ENCODE measurements at places on chromosomes 12 and 14. TPM values are rescaled to one million over a fixed set of nuclear protein-coding genes. Genes with fewer than 3 reads are reported as not detected.

GRCh38 chr12:54426690-54427089 is 7.6 kb upstream of the ITGA5 start:
- DNase-seq = no peak

GRCh38 chr14:53850714-53851296 is 105.8 kb downstream of the BMP4 start:
- DNase-seq = no peak

The CARMIL3 gene
- 9.0 TPM for total RNA-seq

The CPNE6 gene
- not detected for total RNA-seq

The KRT6C gene
- total RNA-seq = not detected

GRCh38 chr12:53748072-53748840 is 3.5 kb downstream of the CISTR start:
- no peak for DNase-seq

The NOVA1 gene
- 12.7 TPM for total RNA-seq

DNA sequence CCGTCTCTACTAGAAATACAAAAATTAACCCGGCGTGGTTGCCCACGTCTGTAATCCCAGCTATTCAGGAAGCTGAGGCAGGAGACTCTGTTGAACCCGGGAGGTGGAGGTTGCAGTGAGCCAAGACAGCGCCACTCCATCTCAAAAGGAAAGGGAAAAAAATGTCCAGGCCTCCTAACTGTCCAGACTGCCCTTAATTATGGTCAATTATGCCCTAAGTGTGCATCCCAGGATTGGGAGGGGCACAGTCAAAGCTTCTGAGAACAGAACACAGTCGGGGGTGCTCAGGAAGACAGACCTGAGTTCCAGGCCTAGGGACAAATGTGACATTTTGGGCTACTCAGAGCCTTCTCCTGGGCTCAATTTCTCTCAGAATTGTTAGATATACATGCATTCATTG is 31.8 kb upstream of the SMUG1 start:
- DNase-seq = no peak

The CLMN gene
- total RNA-seq = 8.2 TPM

- no peak for DNase-seq
Observed at GRCh38 chr12:102964872-102965271, 7.4 kb downstream of the ASCL1 start.

- no peak for DNase-seq
Observed at GRCh38 chr12:52009081-52009751, 2.5 kb downstream of the TAMALIN start.

GRCh38 chr12:67286257-67286656 is 17.1 kb downstream of the CAND1 start:
- no peak for DNase-seq

DNA sequence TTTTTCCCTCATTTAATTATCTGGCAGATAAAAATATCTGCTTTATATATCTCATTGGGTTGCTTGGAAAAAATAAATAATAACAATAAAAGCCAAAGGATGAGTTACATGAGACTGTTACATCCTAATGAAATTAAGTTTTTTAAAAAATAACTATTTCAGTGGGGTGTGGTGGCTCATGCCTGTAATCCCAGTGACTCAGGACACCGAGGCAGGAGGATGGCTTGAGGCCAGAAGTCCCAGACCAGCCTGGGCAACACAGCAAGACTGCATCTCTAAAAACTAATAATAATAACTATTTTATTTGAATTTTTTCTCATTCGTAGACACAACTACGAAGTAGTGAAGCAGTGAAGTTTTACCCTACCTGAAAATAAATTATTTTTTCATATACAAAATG is 103.3 kb downstream of the BCAT1 start:
- no peak for DNase-seq

DNA sequence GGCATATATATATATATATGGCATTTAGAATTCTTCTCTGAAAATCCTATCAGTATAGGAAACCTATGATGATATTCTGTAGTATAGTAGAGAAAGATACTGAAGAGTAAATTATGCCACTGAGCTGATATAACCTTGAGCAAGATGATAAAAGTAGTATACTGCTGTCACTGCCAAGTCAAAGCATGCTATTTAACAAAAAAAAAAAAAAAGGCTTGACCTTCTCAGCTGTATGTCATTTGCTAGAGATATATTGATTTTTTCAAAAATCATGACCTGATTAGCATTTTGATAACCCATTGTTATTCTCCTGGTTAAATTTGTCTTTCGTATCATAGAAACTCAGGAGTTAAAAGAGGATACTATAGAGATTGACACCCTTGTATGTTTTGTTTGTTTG is 299.4 kb downstream of the ADAMTS20 start:
- no peak for DNase-seq

DNA sequence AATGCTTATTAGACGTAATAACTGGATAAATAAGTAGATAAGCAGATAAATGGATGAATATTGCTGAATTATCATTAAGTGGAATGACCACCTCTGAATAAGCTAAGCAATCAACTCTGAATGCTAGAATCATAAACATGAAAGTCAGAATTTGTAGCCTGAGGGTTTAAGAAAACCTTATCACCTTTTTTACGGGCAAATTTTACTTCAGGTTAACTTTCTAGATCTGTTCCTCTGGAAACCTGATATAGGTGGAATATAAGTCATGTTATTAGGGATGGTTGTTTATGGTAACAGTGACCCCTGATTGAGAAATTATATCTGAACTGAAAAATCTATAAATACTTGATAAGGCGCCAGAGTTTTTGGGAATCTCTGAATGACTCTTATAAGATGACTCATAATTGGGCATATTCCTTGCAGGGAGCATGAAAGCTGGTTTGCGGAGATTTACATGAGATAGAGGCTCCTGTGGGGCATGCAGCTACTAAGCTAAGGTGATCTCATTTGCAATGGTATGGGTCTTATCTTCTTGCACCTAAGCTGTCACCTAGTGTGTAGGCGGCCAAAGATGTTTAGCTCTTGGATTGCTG is 12.1 kb downstream of the SPX start:
- DNase-seq = no peak

DNA sequence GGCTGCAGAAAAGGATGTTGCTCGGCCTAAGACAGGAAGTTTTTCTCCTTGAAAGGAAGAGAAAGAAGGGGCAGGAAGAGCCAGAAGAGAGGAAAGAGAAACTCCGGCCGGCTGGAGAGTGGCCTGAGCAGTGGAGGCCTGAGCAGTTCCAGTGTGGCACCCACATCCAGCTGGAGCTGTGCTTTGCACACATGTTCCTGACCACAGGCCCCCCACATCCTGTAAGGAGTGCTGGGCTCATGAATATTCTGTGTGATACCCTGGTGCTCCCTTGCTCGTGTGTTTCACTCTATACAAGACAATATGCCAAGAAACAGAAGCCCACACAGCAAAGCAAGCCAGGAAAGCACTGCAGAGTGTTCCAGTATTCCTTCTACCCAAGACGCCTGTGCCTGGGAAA is 27.1 kb downstream of the POLE start:
- no peak for DNase-seq

The KRT71 gene
- total RNA-seq = not detected

- DNase-seq = no peak
Observed at GRCh38 chr12:45257185-45257930, 41.5 kb downstream of the ANO6 start.

- DNase-seq = no peak
Observed at GRCh38 chr12:91990525-91990924, 155.1 kb downstream of the BTG1 start.

GRCh38 chr12:119727600-119728443 is 59.9 kb downstream of the PRKAB1 start:
- DNase-seq = no peak

DNA sequence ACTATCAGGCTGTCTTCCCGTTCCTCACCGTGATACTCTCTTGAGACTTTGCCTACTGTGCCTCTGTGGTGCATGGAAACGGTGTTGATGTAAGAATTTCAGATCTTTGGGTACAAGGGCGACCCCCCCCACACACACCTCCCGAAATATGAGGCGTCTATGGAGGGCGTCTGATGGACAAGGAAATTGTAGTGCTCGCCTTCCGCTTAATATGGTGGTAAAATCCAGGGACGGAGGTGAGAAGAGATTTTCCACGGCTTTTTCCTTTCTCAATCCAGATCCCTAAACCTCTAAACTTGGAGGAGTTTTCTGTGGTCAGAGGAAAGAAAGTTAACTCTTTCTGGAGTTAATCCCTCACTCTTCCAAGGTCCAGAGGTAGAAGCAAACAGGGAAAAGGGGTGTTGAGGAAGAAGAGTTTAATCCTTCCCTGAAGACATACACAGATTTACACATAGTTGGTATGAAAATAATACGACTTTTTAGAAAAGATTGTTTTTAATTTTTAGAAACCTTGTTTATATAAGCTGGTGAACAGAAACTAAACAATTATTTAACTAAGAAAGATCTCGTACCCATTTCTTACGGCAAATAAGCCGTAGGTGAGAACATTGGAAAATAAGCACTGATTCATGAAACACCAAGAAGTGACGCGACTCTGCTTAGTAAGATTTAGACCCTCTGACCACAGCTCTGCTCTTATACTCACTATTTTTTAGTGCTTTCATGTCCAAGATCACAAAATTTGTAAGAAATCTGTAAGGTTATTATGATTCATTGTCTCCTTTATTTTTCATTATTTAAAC is 23.1 kb upstream of the RNASE12 start:
- DNase-seq = no peak

GRCh38 chr14:79278798-79279644 is 932.3 kb downstream of the DIO2 start:
- DNase-seq = peak; percentile 88

DNA sequence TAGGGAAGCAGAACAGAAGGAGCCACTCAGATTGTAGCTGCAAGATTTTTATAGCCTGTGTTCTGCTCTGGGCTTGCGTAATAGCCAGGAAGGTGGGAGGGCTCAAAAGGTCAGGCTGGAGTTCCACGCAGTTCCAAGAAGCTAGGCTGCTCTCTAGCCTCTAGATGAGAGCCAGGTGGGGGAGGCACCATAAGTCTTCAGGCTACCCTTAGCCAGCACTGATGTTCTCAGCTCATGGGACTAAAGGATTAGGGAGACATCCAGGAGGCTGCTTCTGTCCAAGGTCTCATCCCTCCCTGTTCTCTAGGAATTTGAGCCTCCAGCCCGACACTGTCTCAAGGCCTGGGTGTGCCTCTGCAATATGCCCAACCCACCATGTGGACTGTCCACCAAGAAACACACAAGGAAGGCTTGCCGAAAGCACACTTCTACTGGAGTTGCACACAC is 1.7 kb downstream of the LMBR1L start:
- DNase-seq = no peak

GRCh38 chr14:103730490-103731035 is 15.0 kb downstream of the ZFYVE21 start:
- no peak for DNase-seq

GRCh38 chr12:89129167-89129870 is 223.0 kb downstream of the DUSP6 start:
- DNase-seq = no peak

DNA sequence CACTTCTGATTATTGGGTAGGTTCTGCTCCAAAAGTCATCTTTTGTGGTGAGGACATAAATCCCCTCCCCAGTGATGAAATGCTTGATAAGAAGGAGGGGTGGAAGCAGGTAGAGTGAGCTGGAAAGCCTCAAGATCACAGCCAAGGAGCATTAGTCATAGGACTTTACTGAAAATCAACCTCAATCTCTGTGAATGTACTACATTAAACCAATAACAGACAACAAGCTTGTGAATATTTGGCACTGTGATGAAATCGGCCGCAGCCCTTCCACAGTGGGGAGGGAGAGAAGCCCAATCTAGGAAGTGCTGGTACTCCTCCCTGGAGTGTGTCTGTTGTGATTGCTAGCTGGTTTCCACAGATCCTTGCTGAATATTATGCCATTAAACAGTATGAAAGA is 41.2 kb upstream of the PTCSC3 start:
- no peak for DNase-seq

DNA sequence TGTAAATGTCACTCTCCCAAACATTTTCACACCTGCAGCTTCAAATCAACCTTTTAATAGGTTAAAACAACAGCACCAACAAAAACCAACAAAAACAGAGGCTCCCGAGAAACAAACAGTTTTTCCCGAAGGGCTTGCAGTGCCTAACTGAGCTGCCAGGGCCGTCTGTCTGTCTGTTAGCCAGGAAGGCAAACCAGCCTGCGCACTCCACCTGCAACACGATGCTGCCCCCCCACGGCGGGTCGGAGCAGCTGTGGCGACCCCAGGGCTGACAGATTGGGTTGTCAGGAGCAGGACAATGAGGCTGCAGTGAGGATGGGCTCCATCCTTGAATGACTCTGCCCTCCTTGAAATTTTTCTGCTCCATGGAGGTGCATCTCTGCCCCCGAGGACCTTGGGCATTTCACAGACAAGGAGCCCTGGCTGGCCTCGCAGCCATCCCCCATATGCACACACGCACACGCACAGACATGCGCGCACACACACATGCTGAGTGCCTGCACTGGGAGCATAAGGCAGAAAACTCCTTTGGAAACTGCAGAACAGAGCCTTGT is 2.6 kb downstream of the RTL1 start:
- peak; percentile 87 for DNase-seq

The SERPINA12 gene
- not detected for total RNA-seq
